ENCODE measurements at places on chromosomes 7 and 10.

GRCh38 chr10:30062582-30062981 lies 3.2 kb upstream of the JCAD start:
- DNase-seq: no peak

DNA sequence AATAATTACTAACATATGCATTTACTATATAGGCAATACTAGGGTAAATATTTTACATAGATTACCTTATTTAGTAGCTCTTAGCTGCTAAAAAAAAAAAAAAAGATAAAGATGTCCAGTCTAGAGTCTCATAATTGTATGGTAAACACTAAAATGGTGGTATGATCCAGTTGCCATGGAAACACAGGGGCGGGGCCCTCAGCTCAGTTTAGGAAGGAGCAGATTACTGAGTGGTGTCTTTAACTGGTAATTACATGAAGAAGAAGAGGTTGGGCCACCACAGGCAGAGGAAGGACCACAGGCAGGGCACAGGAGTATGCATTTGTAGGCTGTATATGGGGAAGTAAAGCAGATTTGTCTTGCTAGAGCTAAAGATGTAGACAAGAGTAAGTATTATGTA lies 43.7 kb downstream of the ITGB8 start:
- DNase-seq: peak; percentile 13

DNA sequence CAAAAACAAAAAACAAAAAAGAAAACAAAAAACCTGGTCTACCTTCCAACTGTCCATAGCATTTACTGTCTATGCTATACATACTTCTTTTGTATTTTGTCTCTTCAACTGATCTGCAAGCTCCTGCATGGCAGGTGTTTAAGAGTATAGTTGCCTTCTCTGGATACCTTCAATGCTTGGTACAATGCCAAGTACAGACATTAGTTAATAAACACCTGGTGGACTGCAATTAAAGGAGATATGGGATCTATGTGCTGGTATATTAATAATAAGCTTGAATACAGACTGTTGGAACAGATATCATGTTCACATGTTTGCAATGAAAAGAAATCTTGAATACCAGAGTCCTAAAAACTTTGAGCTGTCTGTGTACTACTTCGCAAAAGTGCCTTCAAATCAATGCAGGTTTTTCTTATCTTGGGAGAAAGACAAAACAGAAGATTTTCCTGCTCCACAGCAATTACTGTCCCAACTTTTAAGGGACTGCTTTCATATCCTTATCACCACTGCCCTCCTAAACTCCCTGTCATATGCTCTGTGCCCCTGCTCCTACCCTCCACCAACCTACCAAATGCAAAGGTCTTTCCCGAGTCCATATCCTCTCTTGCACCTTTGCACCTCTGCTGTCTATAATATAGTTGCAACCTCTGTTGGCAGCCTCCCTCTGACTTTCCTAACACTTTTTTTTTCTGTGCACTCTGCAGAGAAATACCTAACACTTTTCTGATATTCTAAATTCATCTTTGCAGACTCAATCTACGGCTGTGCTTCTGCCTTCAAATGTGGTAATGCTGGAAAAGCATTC lies 85.1 kb downstream of the DNMBP start:
- DNase-seq: no peak

- no peak for DNase-seq
These were observed 387.2 kb upstream of the PODXL start for GRCh38 chr7:131943646-131944045.

DNA sequence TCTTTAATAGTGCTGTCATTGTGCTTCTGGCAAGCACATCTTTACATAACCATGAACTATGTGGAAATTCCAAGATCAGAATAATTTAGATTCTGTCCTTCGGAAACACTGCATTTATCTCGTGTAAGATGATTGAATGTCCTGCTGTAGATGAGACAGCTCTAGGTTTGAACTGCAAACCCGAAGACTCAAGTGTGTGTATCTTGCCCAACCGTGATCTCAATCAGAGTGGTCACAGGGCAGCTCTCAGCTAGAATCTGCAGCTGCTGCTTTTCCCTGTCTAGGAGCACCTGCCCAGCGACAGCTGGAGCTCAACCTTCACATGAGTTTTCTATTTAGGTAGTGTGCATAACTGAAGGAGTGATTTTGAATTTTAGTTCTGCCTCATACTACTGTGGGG lies 17.5 kb upstream of the KIF20B start:
- no peak for DNase-seq

DNA sequence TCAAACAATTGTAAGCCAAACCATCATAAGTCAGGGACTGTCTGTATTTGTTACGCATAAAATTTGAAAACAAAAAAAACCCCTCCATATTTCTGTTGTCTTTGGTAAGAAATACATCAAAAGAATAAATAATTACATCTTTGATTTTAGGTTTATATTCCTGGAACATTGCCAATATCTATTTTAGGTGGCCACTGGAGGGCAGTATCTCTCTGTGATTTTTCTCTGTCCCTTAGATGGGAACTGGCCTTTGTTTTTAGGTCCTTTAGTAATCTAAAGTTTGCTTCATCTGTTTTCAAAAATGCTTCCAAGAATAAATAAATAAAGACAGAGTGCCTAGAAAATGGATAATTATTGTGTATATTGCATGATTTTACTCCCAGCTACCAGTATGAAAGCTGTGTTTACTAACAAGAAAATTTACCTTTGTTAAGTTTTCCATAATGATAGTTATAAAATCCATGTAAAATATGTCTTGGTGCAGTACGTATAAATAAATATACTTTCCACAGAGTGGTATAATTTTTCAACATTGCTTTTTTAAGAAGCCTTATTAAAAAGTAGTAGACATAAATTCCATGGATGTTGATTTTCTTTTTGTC lies 64.2 kb downstream of the PHYHIPL start:
- peak; percentile 55 for DNase-seq
